ENCODE measurements at places on chromosomes 1 and 21. TPM values are rescaled to one million over a fixed set of nuclear protein-coding genes. Genes with fewer than 3 reads are reported as not detected.

Gene PADI1
- total RNA-seq, result 0.09 TPM

Gene LGR6
- 0.25 TPM for total RNA-seq

Gene GSTM5
- total RNA-seq, result not detected

GRCh38 chr1:159079525-159079924 lies 3.0 kb upstream of the AIM2 start:
- DNase-seq, result no peak
- no peak overlapping the region for H3K4me3 ChIP-seq
- H3K4me1 ChIP-seq, result no peaks in the 10 kb centered on the region

GRCh38 chr1:40239626-40240025 lies 8.1 kb upstream of the TMCO2 start:
- no peaks in the 10 kb centered on the region for H3K4me1 ChIP-seq
- H3K27ac ChIP-seq, result no peak overlapping the region
- peaks cover 32% of the 10 kb centered on the region for H3K36me3 ChIP-seq
- no peak overlapping the region for H3K4me3 ChIP-seq

DNA sequence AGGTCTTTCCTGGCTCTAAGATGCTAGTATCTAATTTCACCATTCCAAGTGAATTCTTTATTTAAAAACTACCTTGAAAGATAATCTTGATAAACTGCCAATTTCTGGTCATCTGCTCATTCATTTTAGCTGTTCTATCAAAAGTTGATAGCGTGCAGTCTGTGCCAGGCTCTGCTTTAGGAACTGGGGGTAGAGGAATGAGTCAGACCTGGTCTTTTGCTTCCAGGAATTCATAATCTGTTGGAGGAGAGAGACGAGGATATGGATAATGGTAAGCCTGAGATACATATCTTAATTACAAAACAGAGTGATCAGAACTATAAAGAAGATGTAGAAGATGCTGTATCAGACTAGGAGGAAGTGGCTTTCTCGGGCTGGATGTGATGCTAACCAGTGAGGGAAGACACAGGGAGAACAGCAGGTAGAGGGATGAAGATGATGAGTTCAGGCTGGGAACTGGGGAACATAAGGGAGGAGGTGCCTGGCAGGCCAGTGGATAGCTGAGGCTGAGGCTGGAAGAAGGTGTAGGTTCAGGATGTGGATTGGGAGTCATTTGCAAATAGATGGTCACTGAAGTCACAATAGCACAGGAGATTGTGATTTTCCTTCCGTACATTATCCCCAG lies 12.3 kb upstream of the PHC2 start:
- H3K4me3 ChIP-seq, result no peak overlapping the region
- no peaks in the 10 kb centered on the region for H3K27me3 ChIP-seq
- no peak for DNase-seq

DNA sequence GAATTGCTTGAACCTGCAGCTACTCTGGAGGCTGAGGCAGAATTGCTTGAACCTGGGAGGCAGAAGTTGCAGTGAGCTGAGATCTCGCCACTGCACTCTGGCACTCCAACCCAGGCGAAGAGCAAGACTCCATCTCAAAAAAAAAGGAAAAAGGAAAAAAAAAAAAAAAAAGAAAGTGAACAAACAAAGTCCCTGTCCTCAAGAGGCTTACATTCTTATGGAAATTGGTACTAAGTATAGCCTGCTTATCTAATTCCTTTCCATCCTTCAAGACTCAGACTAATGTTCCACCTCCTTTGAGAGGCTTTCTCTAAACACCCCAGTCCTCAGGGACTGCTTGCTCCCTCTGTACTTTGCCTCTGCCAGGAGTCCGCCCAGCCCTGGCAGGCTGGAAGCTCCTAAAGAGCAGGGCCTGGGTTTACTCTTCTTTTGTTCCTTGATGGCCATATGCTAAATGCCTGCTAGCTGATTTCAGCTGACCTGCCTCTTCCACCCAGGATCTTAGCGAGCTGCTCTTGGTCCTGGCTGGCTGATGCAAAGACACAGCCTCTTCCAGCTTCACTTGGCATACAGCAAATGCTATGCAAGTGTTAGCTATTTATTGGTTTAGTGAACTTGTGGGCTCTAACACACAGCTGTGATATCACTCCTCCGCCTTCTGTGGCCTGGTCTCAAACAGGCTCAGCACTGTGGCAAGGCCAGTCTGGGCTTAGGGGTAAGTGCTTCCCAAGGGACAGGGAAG lies 9.8 kb downstream of the SLC9A1 start:
- H3K4me1 ChIP-seq, result peaks cover 7% of the 10 kb centered on the region
- no peak for DNase-seq
- no peak overlapping the region for H3K4me3 ChIP-seq
- H3K27me3 ChIP-seq, result no peaks in the 10 kb centered on the region
- no peaks in the 10 kb centered on the region for H3K36me3 ChIP-seq

DNA sequence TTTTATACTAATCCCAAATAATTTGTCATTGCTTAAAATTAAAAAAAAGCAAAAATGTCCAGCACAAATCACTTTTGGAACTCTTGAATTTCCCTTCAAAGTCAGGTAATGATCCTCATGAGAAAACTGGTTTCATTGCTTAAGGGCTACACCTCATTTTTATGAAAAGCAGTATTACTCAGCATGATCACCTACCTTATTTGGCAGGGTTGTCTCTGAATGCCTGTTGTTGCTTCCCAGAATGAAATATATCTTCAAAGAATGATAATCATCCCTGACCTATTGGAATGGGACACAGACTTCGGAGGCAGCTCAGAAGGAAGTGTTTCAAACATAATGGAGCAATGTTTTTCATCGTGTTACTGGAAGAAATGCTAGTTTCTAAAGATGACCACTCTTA lies 29.7 kb downstream of the C1orf21 start:
- no peak overlapping the region for H3K4me3 ChIP-seq
- no peaks in the 10 kb centered on the region for H3K36me3 ChIP-seq
- no peaks in the 10 kb centered on the region for H3K27me3 ChIP-seq

DNA sequence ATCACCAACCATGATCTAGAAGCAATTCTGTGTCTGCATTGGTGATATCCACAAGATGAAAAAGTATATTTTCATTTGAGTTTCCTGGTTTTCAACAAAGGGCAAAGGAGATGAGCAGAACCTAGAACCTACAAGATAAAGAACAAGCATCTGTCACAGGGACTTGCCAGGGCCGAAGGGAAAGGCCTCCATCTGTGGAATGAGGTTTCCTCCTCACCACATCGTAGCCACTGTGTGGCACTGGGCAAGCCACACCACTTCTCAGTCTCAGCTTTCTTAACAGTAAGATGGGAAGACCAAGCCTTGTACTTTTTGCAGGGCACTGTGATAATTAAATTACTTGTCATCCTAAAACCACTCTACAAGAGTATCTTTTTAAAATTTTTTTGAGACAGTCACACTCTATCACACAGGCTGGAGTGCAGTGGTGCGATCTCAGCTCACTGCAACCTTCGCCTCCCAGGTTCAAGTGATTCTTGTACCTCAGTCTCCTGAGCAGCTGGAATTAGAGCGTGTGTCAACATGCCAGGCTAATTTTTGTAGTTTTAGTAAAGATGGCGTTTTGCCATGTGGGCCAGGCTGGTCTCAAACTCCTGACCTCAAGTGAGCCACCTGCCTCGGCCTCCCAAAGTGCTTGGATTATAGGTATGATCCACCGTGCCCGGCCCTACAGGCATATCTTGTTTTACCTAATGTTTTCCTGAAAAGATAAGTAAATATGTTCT lies 45.8 kb downstream of the ARHGEF11 start:
- H3K36me3 ChIP-seq, result no peaks in the 10 kb centered on the region
- no peaks in the 10 kb centered on the region for H3K27me3 ChIP-seq
- no peak overlapping the region for H3K27ac ChIP-seq
- H3K4me1 ChIP-seq, result peaks cover 7% of the 10 kb centered on the region
